ENCODE measurements at places on chromosomes 4 and X.
A peak's percentile ranks its signal among the peaks of the same experiment; 100 is the strongest.

DNA sequence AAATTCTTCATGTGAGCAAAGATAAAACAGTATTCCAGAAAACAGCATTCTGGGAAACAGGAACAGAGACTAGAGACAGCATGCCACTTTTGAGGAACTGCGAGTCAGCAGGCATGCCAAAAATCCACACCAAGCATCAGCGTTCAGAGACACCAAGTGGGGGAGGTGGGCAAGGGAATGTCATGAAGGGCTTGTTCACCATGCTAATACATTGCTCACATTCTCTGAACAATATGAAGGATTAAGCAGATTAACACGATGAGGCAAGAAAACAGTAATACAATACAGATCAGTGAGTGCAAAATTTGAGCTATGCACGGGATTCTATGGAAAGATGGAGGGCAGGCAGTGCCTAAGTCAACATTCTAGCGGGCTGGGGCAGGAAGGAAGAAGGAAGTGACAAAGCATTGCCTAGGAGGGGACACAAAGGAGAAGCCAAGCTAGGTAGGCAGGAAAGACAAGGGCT lies 278.3 kb downstream of the FBXW7 start:
- no peak for DNase-seq

DNA sequence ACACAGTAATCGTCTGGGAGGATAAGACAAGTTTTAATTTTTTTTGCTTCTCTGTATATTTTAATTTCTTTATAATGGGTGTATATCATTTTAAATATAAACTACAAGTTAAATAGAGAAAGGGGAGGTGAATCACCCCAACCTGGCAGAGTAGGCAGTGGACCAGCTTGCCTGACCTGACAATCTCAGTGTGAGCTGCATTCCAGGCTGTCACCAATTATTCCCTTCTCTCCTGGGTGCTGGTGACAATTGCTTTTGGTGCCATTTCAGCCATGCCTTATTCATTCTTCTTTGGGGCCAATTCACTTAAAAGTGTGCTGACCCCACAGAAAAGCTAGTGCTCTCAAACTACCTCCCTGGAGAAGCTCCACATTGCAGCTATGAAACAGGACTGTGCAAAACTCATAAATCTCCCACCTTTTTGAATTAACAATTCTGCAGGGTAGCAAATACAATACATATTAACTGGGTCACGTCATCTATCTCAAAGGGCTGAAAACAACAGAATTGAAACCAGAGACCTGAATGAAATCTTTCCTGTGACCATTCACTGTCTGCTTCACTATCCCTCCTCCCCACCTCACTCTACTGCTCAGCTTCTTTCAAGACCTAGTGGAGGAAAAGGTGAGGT lies 359.0 kb downstream of the HS3ST1 start:
- DNase-seq: no peak

DNA sequence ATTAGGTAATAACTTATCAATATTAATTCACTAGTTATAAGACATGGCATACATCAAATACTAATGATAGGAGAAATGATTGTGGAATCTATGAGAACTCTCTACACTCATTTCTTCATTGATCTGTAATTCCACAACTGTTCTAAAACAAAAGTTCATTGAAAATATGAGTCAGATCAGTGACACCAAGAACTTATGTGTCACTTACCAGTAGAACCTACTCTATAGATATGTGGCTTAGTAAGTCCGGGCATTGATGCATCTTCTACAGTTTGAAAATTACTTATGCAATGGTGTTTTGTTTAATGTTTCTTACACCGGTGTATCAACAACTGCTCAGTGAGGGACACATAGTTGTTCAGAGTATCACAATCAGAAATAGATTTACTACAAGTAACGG lies 520.3 kb downstream of the ARAP2 start:
- no peak for DNase-seq

GRCh38 chr4:102061133-102061532 lies 270.6 kb downstream of the BANK1 start:
- DNase-seq: no peak

GRCh38 chrX:134603806-134604700 lies 54.2 kb downstream of the PLAC1 start:
- DNase-seq: no peak

DNA sequence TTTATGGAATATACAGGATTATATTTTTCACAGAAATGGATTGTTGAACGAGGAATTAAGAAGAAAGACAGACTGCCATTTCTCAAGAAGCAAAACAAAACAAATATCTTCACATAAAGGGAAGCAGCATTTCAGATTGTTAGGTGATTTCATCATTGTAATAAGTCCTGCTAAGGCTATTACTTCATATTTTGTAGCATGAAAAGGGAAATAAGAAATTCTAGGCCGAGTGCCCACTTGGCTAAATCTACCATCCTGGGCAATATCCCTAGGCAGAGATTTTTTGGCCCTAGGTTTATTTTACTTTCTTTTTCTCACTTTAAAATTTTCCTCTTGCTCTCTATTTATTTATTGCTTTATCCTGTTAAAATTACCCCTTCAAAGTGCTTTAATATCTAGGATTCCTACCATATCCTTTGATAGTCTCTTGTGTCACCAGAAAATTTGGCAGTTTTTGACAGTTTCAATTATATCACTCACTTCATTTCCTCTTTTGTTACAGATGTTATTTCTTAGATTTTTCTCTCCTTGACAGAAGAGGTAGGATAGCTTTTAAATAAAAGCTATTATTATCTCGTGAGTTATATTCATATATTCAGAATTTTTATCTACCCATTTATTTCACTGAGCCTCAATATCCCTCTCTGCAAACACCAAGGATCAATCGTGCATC lies 142.3 kb downstream of the PDGFC start:
- no peak for DNase-seq

DNA sequence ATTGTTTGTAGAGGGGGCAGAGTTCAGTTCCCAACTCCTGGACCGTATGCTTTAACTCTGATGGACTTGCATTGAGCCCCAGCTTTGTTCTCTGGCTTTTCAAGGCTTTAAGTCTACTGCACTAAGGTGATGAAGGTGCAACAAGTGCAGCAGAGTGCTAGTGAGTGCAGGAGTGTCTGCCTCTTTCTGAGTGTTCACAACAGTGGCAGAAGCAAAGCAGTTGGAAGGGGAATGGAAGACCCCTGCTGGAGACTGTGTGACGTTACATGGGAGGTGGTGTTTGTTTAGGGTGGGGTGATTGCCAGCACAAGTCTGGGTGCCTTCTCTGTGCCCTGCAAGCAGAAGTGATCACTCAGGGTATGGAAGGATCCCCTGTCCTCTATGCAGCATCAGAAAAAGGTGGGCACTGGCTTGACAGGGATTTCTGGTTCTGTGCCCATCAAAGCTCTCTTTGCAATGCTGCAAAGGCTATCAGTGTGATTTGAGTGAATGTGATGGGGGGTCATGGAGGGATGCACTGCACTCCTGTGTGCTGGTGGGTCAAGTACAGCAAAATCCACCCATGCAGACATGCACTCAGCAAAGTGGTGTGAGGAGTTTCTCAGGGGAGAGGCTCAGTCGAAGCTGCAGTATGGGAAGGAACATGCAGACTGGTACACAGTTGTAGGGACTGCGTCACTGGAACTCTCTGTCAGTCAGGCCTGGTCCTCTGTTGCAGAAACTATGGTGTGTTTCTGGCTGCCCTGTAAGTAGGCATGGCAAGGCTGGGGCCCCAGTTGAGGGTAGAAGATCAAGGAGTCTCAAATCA lies 70.9 kb upstream of the UGT2B7 start:
- no peak for DNase-seq

- DNase-seq: no peak
Measured at GRCh38 chr4:87147116-87147515, 73.3 kb downstream of the KLHL8 start.

DNA sequence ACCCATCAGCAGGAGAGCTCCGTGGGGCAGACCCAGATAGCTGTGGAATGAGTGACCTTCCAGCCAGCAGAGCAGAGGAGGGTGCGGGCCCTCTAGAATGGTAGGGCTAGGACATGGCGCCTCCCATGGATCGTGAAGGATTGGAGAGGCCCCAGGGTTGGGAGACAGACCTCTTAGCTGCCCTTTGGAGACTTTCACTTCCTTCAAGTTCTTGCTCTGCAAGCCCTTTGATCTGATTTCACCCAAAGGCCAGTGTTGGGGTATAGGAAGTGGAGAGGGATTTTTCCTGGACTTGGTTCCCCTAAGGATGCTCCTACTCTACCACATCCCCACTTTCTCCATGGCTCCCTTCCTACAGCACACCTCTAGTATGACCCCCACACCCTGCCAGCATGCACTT lies 3.0 kb downstream of the SASH3 start:
- no peak for DNase-seq

GRCh38 chrX:107978707-107979307 lies 3.4 kb downstream of the TEX13B start:
- DNase-seq: peak; percentile 18

GRCh38 chrX:9578083-9578779 lies 113.4 kb downstream of the TBL1X start:
- DNase-seq: no peak

GRCh38 chr4:30553706-30554105 lies 166.5 kb upstream of the PCDH7 start:
- DNase-seq: no peak

GRCh38 chr4:53688186-53688790 lies 97.0 kb upstream of the LNX1 start:
- DNase-seq: peak; percentile 60

DNA sequence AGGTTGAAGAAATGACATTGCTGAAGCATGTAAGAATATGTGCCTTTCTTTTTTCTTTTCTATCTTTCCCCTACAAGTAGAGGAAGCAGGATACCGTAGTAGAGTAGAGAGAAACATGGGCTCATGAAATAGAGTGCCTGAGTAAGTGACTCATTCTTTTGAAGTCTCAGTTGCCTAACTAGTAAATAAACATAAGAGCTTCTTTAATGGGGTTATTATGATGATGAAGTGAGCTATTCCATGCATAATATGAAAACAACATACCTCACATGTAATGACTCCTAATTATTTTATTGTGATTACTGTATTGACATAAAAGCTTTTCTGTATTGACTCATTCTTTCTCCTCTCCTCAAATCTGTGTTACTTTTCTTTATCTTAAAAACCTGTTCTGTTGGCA lies 1538.2 kb downstream of the TECRL start:
- DNase-seq: no peak

GRCh38 chrX:77415882-77416281 lies 31.3 kb upstream of the FGF16 start:
- no peak for DNase-seq

DNA sequence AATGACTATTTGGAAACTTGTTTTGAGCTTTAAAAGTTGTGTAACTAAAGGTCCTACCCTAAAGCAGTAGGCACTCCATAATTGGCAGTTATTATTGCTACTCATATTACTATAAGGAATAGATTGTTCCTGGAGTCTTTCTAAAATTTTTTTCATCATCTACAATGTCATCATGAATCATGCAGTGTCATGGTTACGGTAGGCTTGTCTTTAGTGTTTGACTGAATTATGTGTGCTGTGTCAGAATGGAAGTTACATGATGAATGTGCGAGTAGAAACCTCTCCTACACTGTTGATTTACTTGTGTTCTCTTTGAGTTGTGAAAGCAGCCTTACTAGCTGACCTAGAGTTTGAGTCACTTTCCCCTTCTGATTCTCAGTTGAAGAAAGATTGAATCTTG lies 1099.9 kb downstream of the RAPGEF2 start:
- peak; percentile 67 for DNase-seq

DNA sequence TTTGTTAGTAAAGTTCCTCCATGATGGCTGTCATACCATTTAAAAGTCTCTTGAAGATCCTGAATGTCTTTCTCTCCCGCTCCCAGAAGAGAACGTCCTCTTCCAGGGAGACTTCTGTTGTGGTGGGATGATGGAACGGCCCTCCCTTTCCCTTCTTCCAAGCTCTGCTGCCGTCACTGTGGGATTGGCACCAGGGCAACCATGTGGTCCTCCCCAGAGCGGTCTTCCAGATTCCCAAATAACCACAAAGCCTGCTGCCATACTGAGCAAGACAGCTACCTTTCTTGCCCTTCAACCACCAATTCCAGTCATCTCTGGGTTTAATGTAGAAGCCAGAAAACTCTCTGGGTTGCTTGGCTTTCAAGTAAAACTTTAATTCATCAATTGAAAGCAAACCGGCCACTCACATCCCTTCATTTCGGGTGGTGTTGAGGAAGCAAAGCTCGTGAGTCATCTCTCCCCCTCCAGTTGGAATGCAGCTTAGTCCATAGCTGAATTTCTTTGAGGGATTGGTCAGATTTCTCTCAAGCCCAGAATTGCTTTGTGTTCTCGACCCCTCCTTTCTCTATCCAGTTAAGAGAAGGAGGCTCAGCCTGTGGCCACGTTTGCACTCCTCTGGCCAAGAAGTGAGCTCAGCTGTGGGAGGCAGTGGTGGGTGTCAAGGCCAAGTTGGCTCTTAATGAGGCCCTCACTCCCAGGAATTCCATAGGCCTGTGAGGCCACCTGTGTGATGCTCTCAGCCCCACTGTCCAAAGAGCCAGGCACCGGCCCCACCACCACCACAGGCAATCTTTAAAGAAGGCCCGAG lies 36.9 kb downstream of the FHDC1 start:
- DNase-seq: no peak

DNA sequence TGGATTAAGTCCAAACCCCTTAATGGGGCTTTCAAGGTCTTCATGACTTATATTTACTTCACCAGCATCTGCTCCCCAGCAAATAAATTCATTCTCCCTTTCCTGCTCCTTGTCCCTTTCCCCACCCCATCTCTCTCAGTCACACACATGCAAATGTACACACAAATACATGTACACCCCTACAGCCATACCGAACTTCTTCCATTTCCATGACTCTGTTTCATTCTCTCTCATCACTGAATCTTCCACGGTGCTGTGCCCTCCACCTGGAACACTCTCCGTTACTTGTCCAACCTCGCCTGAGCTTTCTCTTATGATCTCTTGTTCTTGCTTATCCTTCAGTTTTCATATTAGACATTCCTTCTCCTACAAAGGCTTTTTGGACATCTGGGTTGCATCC lies 22.0 kb upstream of the RPA4 start:
- DNase-seq: no peak

GRCh38 chrX:153719701-153720100 lies 4.5 kb downstream of the BCAP31 start:
- DNase-seq: no peak

DNA sequence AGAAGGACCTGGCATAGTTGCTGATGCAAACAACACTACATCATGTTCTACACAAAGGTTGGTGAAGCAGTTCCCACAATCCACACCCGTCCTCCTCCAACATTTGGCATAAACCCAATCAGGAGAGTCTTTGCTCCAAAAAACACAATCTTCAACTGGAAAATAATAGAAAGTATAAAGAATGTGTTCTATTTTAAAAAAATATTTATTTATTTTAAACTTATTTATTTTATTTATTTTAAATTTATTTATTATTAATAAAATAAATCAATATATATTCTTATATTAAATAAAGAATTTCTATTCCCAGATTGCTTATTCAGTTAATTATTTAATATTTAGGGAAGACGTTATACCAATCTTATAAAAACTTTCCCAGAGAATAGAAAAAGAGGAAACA lies 1753.7 kb upstream of the AGA start:
- DNase-seq: no peak

Data from activated CD4-positive, alpha-beta T cell treated with anti-CD3 and anti-CD28 coated beads, Interleukin-10, Interleukin-2, amounts not matched to agents 100 ng/mL and 50 ng/mL, durations not matched to agents 16 hours and 8 hours (primary cell).